ENCODE measurements at places on chromosomes 4 and X. TPM values are rescaled to one million over a fixed set of nuclear protein-coding genes. Genes with fewer than 3 reads are reported as not detected.

Gene FOXR2
- not detected for polyA plus RNA-seq

Gene JCHAIN
- 0.93 TPM for polyA plus RNA-seq

GRCh38 chr4:140237616-140238350 lies 83.8 kb upstream of the MAML3 start:
- peak; percentile 82 for DNase-seq

- DNase-seq, result no peak
Measured at GRCh38 chr4:146311238-146311970, 97.1 kb downstream of the REELD1 start.

GRCh38 chr4:1210971-1211370 lies 38.0 kb downstream of the CTBP1 start:
- DNase-seq, result no peak

All from hindlimb muscle (tissue), 1 donor.